Spinal cord (tissue), 10 donors: ENCODE measurements at places on chromosomes 1 and 21. TPM values are rescaled to one million over a fixed set of nuclear protein-coding genes. Genes with fewer than 3 reads are reported as not detected.

DNA sequence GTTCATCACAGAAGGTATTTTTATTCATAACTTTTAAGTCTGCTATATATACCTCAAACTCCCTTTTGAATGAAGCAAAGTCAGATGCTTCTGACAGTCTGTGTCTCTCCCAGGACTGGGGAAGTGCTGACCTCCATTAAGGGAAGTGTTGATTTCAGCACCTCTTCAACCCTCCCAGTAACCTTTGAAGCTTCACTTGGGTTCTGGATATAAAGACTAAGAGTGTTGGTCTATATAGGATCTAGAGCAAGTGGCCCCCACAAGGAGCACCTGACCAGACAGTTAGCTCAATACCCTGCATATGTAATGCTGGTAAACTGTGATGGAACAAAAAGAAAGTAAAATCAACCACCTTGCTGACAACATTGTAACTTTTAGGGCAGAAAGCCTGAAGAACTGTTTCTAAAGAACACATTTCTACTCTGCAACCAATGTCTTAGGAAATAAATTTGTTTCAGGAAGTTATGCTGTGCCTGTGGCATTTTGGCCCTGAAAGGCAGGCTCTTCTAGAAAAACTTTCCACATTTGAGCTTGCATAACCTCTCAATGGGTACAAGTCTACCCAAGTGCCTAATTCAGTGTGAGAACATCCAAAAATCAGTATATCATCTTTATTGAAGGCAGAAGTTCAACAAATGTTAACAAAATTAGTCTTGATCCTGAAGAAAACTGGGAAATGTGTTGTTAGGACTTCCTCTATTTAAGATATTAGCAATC lies 865 bp upstream of the PTPN22 start:
- H3K4me3 ChIP-seq: no peak overlapping the region
- no peaks in the 10 kb centered on the region for H3K27me3 ChIP-seq
- no peaks in the 10 kb centered on the region for H3K36me3 ChIP-seq
- no peaks in the 10 kb centered on the region for H3K4me1 ChIP-seq

Gene ERG
- 19.6 TPM for total RNA-seq

GRCh38 chr1:173137107-173137706 lies 69.9 kb downstream of the TNFSF4 start:
- no peaks in the 10 kb centered on the region for H3K4me1 ChIP-seq
- no peak overlapping the region for H3K4me3 ChIP-seq
- no peak for DNase-seq
- no peak overlapping the region for H3K27ac ChIP-seq

Gene AMY2A
- total RNA-seq: not detected

- H3K27me3 ChIP-seq: no peaks in the 10 kb centered on the region
- no peak overlapping the region for H3K27ac ChIP-seq
- no peak overlapping the region for H3K4me3 ChIP-seq
- no peaks in the 10 kb centered on the region for H3K4me1 ChIP-seq
These were observed 596.5 kb downstream of the MATN1 start for GRCh38 chr1:30126848-30127247.

- H3K4me1 ChIP-seq: peaks cover 9% of the 10 kb centered on the region
- no peak for DNase-seq
- H3K27ac ChIP-seq: no peak overlapping the region
- no peaks in the 10 kb centered on the region for H3K27me3 ChIP-seq
- H3K4me3 ChIP-seq: no peak overlapping the region
- no peaks in the 10 kb centered on the region for H3K36me3 ChIP-seq
These were observed 32.9 kb upstream of the RASAL2 start for GRCh38 chr1:178060789-178061556.

GRCh38 chr1:94535879-94536278 lies 5.7 kb downstream of the F3 start:
- no peak overlapping the region for H3K4me3 ChIP-seq
- H3K4me1 ChIP-seq: peaks cover 12% of the 10 kb centered on the region
- H3K36me3 ChIP-seq: peaks cover 3% of the 10 kb centered on the region
- H3K27me3 ChIP-seq: peaks cover 4% of the 10 kb centered on the region
- no peak for DNase-seq

DNA sequence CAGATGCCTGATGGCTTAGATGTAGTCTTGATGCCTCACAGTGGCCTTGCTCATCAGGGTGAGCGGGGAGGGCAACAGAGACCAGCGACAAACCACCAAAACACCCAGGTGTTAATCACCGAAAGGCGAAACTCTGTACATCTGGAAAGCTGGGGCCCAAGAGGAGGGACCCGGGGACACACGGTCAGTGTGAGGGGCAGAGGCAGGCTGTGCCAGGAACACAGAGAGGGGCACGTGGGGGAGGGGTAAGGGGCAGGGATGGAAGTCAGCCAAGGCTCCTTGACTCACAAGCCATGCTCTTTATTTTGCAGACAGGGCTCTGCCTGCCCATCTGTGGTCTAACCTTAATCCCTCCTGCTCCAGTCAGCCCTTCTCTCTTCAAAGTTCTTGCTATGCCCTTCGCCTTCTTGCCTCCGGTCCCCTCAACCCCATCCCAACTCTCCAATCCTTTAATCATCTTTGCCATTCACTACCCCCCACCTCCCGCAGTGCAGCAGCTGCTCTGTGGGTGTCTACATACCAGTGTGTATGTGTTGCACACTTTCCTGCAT lies 4.3 kb downstream of the MEF2D start:
- peaks cover 85% of the 10 kb centered on the region for H3K4me1 ChIP-seq
- H3K36me3 ChIP-seq: peaks cover 22% of the 10 kb centered on the region
- peak overlapping the region; percentile 57 for H3K27ac ChIP-seq
- no peaks in the 10 kb centered on the region for H3K27me3 ChIP-seq
- H3K4me3 ChIP-seq: no peak overlapping the region
- DNase-seq: no peak

DNA sequence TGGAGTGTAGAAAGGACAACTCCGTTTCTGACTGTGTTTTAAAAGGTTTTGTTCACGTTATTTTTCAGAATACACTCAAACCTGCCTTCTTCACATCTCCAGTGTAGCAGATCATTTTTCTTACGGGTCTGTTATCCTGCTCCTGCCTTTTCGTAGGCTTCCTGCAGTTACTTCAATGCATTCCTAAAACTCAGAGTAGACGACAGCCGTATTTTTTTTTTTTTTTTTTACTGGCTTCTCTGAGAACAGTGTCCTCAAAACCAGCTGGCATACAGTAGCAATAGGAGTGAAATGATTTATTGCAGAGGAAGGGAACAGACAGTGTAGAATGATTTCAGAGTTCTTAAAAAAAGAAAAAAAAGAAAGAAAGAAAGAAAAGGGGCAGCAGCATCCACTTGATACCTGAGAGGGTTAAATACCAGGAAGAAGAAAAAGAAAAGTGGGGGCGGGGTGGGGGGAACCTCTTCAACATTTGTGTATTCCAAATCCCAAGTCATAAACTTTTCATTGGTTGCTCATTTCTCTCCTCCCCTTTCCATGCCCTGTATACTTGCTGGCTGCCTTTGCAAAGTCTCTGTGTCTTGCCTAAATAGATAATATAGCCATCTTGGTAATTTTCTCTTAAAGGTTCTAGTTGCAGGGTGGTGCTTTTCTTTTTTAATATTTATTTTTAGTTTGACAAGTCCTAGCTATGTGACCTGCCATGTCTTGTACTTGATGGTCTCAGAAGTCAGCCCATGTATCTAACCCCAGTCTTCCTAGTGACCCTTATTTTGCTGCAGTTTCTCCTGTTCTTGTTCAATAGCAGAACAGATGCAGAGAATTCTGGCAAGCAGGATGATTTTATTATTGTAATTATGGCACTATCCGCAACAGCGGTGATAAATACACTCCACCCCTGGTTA lies 2.8 kb downstream of the TGFB2 start:
- peak overlapping the region; percentile 87 for H3K4me3 ChIP-seq
- H3K27me3 ChIP-seq: peaks cover 4% of the 10 kb centered on the region
- H3K4me1 ChIP-seq: peaks cover 16% of the 10 kb centered on the region
- H3K27ac ChIP-seq: peak overlapping the region; percentile 94

Gene LENEP
- total RNA-seq: 0.22 TPM

DNA sequence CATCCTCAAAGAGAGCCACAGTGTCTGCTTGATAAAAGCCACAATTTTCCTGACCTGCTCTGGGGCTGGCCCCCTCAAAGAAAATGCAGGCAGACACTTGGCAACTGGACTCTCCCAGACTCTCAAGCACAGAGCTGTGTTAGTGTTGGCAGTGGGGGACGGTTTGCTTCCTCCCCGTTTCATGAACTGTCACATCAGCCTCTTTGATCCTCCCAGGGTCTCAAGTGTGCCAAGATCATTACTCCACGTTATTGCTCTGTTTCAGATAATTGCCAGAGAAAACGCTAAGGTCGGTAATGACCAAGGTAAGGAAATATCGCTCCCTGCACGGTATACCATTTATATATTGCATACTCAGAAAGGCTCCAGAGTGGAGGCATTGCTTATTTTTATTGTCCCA lies 138.8 kb downstream of the NTMT2 start:
- H3K27me3 ChIP-seq: no peaks in the 10 kb centered on the region
- no peaks in the 10 kb centered on the region for H3K36me3 ChIP-seq
- no peak overlapping the region for H3K4me3 ChIP-seq
- no peaks in the 10 kb centered on the region for H3K4me1 ChIP-seq
- H3K27ac ChIP-seq: peak overlapping the region; percentile 11
- DNase-seq: peak; percentile 83

GRCh38 chr1:41240781-41241353 lies 1.2 kb downstream of the SCMH1 start:
- DNase-seq: no peak
- H3K4me3 ChIP-seq: peak overlapping the region; percentile 28
- H3K27me3 ChIP-seq: no peaks in the 10 kb centered on the region
- peaks cover 10% of the 10 kb centered on the region for H3K4me1 ChIP-seq

- no peaks in the 10 kb centered on the region for H3K36me3 ChIP-seq
- H3K4me3 ChIP-seq: no peak overlapping the region
- H3K27ac ChIP-seq: no peak overlapping the region
- H3K27me3 ChIP-seq: no peaks in the 10 kb centered on the region
- H3K4me1 ChIP-seq: no peaks in the 10 kb centered on the region
These were observed 251.6 kb downstream of the AKT3 start for GRCh38 chr1:243598433-243598832.

Gene PADI2
- 24.9 TPM for total RNA-seq

GRCh38 chr1:226108935-226109828 lies 46.7 kb downstream of the H3-3A start:
- H3K27ac ChIP-seq: peak overlapping the region; percentile 97
- DNase-seq: no peak
- H3K27me3 ChIP-seq: no peaks in the 10 kb centered on the region
- H3K36me3 ChIP-seq: no peaks in the 10 kb centered on the region
- peak overlapping the region; percentile 73 for H3K4me3 ChIP-seq

DNA sequence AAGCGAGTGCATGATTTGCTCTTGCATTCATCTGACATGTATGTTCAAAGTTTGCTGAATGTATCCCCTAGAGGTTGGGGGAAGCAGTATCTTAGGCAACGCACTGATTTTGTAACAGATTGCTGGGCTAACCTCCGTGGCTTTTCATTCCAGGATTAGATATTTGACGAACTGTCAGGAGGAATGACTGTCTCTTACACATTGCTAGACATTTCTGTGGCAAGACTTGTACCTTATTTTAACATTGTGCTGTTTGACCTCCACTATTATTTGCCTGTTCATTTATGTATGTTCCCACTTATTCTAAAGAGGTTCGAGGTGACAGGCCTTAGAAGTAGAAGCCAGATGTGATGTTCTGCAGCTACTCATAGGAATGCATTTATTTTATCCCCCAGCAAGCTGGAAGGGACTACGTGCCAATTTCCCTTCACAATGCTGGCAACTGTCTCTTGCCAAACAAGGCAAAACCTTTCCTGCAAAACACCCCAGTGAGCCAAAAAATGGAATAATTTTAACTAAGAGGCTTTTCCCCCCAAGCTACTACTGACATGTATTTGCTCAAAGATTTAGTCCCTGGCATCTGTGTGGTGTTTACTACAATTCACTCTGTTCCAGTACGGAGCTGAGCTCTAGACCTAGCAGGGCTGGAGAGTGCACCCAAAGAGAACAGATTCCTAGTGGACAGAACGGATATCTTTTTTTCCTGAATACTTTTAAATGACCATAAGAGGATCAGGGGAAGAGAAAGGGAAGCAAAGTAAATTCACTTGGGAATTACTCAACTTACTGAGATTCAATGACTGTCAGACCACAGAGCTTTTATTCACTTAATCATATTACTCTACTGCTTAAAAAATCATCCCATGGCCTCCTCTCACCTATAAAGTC lies 646.2 kb downstream of the SMYD3 start:
- no peak for DNase-seq
- H3K4me3 ChIP-seq: no peak overlapping the region
- H3K27me3 ChIP-seq: no peaks in the 10 kb centered on the region
- H3K4me1 ChIP-seq: peaks cover 3% of the 10 kb centered on the region
- H3K27ac ChIP-seq: no peak overlapping the region

DNA sequence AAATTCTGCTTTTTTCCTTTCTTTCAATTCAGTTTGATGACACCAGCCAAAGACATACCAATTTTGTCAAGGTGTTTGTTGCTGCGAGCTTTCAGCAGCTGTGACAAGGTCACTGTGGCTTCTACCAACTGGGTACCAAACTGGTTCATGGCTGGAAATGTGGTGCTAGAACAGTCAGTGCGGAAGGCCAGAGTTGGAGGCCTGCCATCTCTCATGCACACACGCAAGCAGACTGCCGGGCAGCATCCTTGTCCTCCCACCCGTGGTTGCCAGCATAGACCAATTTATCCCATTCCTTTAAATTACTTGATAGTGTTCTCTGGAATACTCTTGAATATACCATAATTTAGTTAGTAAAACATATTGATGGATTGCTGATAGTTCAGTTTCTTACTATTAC lies 79.9 kb upstream of the GPR52 start:
- H3K36me3 ChIP-seq: no peaks in the 10 kb centered on the region
- H3K4me1 ChIP-seq: peaks cover 4% of the 10 kb centered on the region
- no peak overlapping the region for H3K4me3 ChIP-seq
- no peaks in the 10 kb centered on the region for H3K27me3 ChIP-seq
- H3K27ac ChIP-seq: no peak overlapping the region

GRCh38 chr1:207077470-207078377 lies 10.9 kb upstream of the C4BPB start:
- no peaks in the 10 kb centered on the region for H3K4me1 ChIP-seq
- peaks cover 4% of the 10 kb centered on the region for H3K36me3 ChIP-seq
- H3K4me3 ChIP-seq: no peak overlapping the region
- H3K27me3 ChIP-seq: no peaks in the 10 kb centered on the region

- no peaks in the 10 kb centered on the region for H3K36me3 ChIP-seq
- peaks cover 5% of the 10 kb centered on the region for H3K4me1 ChIP-seq
- H3K27ac ChIP-seq: no peak overlapping the region
These were observed 11.8 kb downstream of the CD101 start for GRCh38 chr1:117013309-117013858.
